ENCODE measurements at places on chromosomes 4 and X.

DNA sequence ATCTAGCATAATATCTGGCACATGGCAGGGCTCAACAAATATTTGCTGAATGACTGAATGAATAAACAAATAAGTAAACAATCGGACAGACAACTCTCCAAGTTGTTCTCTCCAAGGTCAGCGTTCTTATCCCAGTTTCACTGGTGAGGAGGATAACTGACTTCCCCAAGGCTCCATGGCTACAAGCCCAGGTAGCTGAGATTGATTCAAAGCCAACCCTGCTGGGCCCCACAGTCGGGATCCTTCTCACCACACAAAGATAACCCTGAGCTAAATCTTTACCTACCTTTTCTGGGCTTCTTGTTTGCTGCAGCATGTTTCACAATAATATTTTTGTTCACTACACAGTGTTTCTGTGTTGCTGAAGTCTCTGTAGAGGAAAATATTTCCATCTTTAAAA is 54.9 kb downstream of the USP46 start:
- no peak for DNase-seq

- no peak for DNase-seq
Observed at GRCh38 chr4:22941688-22942375, 249.1 kb downstream of the GBA3 start.

GRCh38 chr4:4269331-4269731 is 20.6 kb downstream of the LYAR start:
- DNase-seq, result no peak

DNA sequence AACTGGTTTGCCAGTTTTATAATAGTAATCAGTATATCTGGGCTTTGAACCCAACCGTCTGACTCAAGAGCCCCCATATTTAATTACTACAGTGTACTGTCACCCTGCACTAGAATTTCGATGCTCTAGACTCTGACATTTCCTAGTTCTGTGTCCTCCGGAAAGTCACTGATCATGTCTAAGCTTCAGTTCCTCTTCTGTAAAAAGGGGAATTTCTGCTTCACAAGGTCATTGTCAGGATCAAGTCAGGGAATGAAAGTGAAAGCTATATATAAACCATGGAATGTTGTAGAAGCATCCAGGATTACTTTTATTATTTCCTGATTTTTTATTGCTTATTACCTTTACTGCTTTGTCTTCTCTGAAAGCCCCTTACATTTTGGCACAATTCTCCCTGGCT is 4.0 kb upstream of the KCNIP4 start:
- DNase-seq, result no peak

- DNase-seq, result no peak
Observed at GRCh38 chrX:18394477-18394876, 30.9 kb upstream of the CDKL5 start.

GRCh38 chrX:116628464-116628863 is 165.7 kb upstream of the CT83 start:
- no peak for DNase-seq

DNA sequence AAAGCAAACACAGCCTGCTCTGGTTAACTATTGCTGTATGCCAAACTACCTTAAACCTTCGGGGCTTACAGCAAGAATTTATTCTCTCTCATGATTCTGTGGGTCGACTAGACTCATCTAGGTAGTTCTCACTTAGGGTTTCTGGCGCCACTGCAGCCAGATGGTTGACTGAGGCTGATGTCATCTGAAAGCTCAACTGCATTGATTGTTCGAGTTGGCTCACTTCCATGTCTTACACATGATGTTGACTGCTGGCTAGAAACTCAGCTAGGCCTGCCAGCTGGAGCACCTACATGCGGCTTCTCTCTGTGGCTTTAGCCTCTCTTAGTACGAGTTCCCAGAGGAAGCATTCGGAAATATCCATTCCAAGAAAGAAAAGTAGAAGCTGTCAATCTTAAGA is 103.2 kb downstream of the SRPX start:
- no peak for DNase-seq

GRCh38 chr4:168039593-168039992 is 52.7 kb upstream of the ANXA10 start:
- no peak for DNase-seq

- DNase-seq, result no peak
Observed at GRCh38 chr4:122341886-122342285, 36.9 kb upstream of the ADAD1 start.

DNA sequence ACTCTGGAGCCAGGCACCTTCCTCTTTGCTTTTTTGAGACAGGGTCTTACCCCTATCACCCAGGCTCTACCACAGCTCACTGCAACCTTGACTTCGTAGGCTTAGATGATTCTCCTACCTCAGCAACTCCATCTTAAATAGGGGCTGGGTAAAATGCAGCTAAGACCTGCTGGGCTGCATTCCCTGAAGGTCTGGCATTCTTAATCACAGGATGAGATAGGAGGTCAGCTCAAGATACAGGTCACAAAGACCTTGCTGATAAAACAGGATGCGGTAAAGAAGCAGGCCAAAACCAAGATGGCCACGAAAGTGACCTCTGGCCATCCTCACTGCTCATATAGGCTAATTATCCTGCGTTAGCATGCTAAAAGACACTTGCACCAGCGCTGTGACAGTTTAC is 770.8 kb upstream of the PRKX start:
- DNase-seq, result no peak

DNA sequence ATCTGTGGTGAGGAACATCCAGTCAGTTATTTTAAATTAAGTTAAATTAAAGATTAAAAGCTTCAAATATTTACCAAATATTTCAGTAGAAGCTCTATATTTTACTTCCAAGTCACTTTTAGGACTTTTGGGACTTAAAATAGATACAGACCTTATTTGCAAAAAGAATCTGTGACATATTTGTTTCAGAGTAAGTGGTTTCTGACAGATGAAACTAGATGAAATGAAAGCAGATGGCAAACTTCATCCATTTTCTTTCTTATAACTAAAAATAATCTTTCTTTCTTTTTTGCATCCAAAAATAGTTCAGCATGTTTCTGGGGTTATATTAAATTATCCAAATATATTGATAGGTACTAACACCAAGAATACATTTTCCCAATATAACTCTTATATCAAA is 6.6 kb upstream of the UTP3 start:
- no peak for DNase-seq

GRCh38 chr4:154559494-154560418 is 3.1 kb upstream of the FGB start:
- no peak for DNase-seq

- no peak for DNase-seq
Observed at GRCh38 chrX:3963980-3964379, 250.5 kb upstream of the PRKX start.

GRCh38 chr4:177638871-177639270 is 196.6 kb upstream of the AGA start:
- DNase-seq, result no peak
